ENCODE measurements at places on chromosomes 3 and 15.
A peak's percentile ranks its signal among the peaks of the same experiment; 100 is the strongest.

DNA sequence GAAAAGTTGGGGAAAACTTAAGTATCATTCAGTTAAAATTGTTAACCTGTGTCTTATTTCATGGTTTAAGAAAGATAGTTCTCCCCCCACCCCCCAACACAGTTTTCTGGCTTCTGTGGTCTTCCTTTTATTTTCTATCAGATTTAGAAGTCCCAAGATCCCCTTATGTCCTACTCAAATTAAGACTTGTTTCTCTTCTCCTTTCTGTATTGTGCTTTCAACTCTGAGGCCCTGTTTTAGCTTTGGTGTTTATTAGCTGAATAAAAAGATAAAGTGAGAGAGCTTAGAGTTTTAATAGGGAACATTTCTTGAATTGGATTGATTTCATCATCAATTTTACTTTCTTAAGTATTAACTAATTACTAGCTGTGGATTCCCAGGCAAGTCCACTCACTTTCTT is 62.6 kb downstream of the AKAP13 start:
- no peak for DNase-seq

- DNase-seq, result no peak
Observed at GRCh38 chr15:40826423-40827075, 2.0 kb downstream of the PPP1R14D start.

GRCh38 chr3:11719406-11720303 is 75.9 kb upstream of the VGLL4 start:
- peak; percentile 15 for DNase-seq

DNA sequence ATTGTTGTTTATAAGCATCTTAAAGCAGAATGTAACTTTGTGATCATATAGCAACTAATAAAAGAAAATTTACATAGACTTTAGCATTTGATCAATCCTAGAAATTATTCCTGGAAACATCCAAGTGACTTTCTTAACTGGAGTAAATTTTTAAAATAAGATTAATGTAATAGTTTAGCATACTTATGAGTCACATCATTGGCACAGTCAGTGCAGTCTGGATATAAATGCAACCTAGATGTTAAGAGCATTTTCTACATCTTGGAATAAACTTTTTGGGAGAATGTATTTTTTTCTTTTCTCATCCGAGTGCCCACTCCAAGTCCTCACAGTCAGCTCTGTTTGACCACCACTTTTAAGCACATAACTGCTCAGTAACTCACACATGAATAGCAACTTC is 324.6 kb upstream of the PLSCR5 start:
- DNase-seq, result no peak

- no peak for DNase-seq
Observed at GRCh38 chr15:77546050-77546501, 86.6 kb downstream of the LINGO1 start.

- no peak for DNase-seq
Observed at GRCh38 chr15:67843571-67844387, 3.9 kb upstream of the RNU6-1 start.

- no peak for DNase-seq
Observed at GRCh38 chr3:46399557-46399956, 7.3 kb downstream of the CCR5AS start.

DNA sequence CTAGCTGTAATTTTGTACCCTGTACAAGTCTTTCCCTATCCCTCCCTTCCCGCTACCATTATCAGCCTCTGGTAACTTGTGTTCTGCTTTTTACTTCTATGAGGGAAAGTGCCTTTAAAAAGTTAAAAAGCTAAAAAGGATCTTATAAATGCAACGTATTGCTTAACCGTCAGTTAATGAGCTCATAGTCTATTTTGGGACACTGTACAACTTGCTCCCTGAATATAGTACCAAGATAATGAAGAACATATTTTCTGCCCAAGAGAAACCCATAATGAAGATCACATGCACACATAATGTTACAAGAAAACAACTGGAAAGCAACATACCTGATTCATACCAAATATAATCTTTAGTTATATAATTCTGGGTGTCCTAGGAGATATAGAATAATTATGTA is 22.6 kb downstream of the ZIC1 start:
- DNase-seq, result no peak

DNA sequence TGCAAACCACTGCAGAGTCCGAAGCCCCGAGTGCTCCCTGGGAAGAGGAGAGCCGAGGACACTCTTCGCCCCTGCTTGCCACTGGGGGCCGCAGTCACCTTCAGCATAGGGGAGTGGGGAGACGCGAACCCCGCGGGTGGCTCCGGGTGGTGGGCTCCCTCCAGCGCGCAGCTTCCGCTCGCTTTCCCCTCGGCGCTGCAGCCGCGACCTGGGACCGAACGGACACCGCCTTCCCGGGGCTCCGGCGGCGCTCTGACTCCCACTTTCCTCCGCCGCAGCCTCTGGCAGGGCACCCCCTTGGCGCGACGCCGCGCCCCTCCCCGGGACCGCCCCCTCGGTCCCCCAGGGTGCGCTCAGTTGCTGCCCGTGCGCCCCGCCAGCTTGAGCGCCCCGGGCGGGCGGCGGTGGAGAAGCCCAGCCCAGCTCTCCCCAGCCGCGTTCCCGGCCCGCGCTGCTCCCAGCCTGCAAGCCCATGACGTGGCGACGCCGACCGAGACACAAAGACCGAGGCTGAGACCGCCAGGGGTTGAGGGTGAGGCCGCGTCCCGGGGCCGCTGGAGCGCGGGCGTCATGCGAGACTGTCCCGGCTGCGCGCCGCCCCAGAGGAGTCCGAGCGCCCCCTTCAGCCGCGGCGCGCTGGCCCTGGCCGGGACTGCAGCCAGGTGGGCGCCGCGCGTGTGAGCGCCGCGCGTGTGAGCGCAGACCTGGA is at the start of gene MINAR1:
Gene MINAR1, plus strand, starts transcription at position 701 of the 709 bp plus-strand sequence. CDS start 23,812 bp downstream, outside the sequence.
- DNase-seq, result no peak

DNA sequence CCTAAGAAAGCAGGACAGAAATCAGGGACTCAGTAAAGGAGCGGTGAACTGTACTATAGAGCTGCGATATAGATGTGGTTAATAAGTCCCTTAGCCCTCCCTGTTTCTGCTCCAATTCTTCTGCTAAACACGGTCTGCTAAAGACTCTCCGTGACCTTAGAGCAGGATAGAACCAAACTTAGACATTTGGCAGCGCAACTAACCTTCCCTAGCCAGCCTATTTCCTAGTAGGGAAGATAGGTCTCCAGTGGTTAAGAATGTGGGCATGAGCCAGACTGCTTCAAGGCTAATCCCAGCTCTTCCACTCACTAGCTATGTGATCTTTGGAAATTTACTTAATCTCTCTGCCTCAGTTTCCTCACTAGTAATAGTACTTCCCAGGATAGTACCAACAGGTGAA is 193.6 kb upstream of the IL12A start:
- DNase-seq, result no peak

- no peak for DNase-seq
Observed at GRCh38 chr3:157906627-157907026, 199.6 kb downstream of the SHOX2 start.

DNA sequence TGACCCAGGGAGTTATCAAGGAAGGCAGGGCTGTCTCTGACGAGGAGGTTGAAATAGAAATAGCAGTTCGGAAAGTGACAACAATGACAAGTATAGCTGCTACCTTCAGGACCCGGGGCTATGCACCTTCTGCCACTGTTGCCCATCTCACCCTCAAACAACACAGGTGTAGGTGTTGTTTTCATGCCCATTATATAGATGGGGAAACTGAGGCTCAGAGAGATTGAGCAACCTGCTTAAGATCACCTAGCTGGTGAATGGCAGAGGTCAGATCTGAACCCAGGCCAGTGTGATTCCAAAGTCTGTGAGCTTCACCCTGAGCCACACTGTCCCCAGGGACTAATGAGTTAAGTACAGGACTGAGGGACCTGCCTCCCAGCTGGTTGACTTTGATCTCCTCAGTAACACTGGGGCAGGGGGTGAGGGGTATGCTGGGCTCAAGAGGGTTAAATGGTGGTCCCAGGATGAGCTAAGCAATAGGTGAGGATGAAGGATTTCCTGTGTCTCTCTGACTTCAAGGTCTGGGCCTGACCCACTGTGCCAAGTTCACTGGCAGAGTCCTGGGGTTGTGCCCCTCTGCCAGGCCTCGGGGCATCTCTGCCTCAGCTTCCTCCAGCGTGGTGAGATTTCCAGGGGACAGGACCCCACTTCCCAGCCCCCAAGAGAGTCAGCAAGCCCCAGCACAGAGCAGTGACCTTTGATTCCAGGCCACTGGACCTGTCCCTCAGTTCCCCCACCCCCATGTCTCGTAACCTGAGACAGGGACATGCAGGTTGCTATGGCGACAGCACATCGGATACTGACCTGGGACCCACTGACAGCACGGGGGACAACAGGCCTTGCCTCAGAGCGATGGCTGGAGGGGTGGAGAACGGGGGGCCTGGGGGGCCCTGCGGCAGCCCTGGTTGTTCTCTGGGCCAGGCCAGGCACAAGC is 35.0 kb downstream of the ATP2B2 start:
- no peak for DNase-seq
